ENCODE measurements at places on chromosomes 7 and 10.
A peak's percentile ranks its signal among the peaks of the same experiment; 100 is the strongest.

- DNase-seq, result no peak
Measured at GRCh38 chr10:79045566-79046175, 23.1 kb upstream of the ZMIZ1 start.

- no peak for DNase-seq
Measured at GRCh38 chr7:44264221-44264931, 61.0 kb downstream of the CAMK2B start.

DNA sequence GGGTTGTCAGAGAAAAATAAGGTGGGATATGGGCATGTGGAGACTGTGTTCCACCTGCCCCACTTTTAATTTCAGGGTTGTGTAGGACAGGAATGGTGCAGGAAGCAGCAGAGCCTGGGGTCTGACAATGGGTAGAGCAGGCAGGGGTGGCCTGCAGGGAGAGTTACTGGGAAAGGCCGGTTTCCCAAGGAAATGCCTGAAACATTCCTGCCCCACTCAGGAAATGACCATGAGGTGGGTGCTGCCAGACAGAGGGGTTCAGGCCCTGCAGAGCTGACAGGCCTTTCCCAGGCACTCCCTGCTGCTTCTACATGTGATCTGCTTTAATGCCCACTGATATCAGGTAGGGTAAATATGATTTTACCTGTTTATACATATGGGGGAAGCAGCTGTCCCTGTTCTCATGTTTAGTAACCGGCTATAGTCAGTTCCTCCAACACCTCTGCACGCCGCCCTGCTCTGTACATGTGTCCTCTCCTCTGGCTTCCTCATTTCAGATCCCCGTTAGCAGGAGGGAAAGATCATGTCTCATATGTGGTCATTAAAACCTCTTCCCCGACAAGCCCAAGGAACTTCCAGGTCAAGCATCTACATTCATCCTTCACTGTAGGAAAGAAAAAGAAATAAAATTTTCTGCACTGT lies 118.6 kb upstream of the PRSS58 start:
- DNase-seq, result no peak

- DNase-seq, result no peak
Measured at GRCh38 chr7:100711369-100711768, 5.4 kb downstream of the POP7 start.

- DNase-seq, result no peak
Measured at GRCh38 chr7:49776994-49777393, 3.6 kb downstream of the VWC2 start.

- peak; percentile 26 for DNase-seq
Measured at GRCh38 chr7:5679048-5679812, 102.2 kb downstream of the RNF216 start.

DNA sequence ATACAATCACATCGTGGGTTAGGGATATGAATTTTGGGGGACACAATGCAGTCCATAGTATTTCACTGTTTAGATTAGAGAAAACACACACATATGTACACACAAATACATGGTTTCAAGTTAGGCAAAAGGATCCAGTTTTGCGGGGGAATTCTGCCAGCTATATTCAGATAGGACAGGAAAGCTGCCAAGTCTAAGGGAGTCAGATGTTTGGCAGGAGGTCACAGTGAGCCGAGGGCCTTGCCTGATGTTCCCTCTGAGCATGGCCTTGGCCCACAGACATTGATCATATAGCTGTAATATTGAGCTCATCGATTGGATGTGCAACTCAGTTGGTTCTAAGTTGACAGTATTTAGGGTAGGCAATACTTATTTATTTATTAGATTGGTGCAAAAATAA lies 122.8 kb downstream of the ADRA2A start:
- no peak for DNase-seq

DNA sequence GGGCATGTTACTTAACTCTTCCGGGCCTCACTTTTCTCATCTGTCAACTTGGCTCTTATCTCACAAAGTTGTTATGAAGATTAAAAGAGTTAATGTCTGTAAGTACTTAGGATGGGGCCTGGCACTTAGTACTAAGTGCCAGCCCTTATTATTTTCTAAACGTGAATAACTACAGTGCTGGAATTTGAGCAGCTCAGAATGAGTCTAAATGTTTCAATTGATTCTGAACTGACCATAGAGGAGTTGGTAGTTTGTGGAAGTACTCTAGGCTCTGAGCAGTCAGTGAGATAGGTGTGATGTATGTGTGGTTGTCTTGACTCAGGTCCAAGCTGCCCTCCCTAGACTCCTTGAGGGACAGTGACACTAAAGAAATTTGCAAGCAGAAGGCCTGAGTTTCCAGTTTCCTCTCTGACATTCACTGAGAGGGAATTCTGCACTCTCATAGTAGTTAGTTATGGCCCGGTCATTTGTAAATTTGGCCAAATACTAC lies 18.5 kb upstream of the JAZF1 start:
- DNase-seq, result no peak
